ENCODE measurements at places on chromosomes 1 and 21.

DNA sequence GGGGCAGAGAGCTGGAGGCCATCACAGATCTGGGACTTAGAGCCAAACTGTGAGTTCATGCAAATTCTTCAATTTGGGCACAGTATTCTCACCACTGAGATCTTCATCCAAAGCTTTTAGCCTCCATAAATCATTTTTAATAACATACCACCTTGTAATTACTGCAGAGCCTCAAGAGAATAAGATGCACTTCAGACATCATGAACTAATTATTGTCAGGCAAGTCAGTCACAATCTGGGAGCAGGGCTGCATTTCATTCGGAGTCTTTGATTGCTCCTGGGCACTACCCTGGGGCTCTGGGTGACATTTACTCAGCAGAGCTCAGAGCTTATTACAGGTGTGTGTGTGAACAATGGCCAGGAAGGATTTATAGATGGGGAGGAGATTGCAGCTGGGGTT, 623.7 kb downstream of the PTPRU start:
- DNase-seq, result no peak

DNA sequence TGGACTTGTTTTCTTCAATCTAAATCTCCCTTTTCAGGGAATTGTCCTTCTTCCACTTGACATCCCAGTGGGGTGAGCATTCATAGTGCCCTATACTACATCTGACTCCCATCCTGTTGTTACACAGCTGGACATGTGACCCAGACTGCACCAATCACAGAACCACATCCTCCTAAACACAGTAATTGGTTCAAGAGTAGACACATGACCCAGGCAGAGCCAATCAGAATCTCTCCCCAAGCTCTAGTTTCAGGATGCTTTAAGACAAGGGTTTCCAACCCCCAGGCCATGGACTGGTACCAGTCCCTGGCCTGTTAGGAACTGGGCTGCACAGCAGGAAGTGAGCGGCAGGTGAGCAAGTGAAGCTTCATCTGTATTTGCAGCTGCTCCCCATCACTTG, 5.6 kb upstream of the DDOST start:
- no peak for DNase-seq

DNA sequence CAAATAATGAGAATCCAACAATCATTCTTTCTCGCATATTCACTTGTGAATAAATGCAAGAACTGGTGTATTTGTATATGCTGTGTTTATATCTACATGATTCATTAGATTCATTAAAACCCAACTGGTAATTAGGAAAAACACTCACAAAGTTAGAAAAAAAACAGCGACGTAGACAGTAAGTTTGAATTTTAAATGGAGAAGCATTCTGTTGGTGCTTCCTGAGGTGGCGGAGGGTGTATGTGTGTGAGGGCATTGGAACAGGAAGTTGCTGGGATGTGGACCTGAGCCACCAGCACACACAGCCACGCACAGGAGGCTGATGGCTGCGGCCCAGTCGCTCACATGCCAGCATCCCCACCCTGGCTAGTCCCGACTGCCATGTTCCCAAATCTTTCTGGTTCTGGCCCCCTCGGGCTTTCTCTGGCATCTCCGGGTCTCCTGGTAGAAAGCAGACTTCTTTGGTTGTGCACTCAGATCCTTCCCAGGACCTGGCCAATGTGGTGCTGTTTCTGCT, 121.6 kb upstream of the IRF2BP2 start:
- no peak for DNase-seq

- no peak for DNase-seq
These were observed 559 bp downstream of the RBBP4 start for GRCh38 chr1:32651461-32652073.

DNA sequence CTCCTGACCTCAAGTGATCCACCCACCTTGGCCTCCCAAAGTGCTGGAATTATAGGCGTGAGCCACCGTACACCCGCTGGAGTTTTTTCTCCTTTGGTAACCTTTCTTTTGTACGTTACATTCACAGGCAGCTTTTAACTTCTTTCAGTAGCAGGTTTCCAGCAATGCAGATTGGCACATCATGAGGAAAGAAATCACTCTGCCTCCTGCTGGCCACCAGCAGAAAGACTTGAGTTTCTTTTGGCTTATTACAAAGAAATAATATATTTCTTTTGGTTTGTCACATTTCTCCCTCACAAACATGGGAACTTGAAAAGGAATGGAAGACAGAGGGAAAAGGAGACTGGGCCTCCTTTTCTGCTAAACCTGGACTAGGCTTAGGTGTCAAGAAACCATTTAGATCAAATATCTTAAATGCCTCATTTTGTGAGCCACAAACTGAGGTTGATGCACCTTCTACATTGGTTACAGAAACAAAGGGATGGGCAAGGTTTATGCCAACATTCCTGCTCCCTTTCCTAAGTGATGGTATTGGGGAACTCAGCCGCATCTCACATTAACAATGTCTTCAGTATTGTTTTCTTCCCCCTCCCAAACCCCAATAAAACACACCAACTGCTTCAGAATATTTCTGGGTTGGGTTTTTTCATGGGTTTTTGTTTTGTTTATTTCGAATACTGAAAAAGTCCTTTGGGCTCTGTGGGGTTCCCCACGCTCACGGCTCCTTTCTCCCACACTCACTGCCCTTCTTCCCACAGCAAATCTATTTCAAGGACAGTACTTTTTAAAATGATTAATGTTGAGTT, 7.7 kb downstream of the ENSA start:
- no peak for DNase-seq

GRCh38 chr1:180787628-180788307, 124.9 kb upstream of the KIAA1614 start:
- DNase-seq, result no peak

GRCh38 chr1:37267111-37267835, 207.1 kb upstream of the ZC3H12A start:
- no peak for DNase-seq

- no peak for DNase-seq
These were observed 189.6 kb upstream of the PTGFR start for GRCh38 chr1:78301141-78301540.

GRCh38 chr1:5978452-5978851, 13.8 kb downstream of the NPHP4 start:
- no peak for DNase-seq

DNA sequence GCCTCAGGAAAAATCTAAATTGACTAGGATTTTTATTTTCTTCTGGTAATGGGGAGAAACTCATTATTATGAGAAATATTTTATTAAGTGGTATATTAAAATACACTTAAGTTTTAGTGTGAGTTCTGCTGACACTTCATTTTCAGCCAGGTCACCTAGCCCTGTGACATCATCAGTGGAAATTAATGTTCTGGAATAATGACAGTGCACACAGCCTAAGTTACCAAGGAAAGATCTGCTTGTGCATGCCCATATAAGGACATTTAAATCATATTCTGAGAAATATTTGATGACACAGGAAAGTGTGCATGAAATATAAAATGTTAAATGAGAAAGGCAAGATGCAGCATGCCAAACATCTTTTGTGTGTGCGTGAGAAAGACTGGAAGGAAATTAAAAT, 102.0 kb downstream of the KIF14 start:
- DNase-seq, result no peak

DNA sequence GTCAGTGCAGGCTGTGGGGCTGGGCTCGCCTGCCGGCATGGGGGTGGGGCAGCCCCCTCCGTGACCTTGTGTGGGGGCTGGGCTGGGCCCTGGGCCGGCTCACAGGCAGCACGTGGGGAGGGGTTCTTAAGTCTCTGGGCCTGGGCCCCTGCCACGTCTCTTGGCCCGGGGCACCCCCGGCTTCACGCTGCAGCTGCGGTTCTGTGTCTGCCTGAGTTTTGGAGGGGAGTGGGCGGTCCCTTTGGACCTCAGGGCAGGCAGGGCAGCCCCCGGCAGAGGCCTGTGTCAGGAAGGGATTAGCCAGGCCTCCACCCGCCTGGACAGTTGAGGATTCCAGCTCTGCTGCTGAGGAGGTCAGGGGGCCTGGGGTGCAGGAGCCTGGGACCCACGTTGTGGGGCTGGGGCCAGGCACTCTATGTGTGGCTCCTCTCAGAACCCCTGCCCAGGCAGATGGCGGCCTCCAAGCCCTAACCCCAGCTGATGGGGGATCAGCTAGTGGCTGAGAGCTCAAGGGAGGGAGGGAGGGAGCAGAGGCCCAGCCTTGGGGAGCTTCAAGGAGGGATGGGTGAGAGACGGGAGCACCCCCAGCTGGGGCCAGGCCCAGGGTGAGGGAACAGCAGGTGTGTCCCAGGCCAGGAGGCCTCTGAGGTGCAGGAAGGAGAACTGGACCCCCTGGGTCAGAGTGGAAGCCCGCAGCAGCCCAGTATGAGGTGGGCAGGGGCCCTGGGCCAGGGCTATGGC, 1.8 kb upstream of the PLCH2 start:
- DNase-seq, result no peak

DNA sequence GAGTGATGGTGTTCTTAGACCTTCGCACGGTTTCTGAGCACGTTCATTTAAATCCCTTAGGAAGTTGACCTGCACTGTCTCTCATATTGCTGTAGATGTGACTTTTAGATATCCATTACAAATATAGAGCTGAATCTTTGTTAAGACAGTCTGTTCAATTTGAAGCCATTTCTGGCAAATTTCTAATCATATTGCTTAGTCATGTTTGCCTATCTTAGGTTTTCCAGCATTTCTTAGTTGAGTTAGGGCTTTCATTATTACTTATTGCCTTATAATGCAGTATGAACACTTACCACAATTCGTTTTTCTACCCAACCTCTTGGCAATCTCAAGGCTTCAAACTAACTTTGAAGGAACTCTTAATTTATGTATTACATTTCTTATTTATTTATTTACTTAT, 78.5 kb upstream of the PGD start:
- DNase-seq, result no peak

DNA sequence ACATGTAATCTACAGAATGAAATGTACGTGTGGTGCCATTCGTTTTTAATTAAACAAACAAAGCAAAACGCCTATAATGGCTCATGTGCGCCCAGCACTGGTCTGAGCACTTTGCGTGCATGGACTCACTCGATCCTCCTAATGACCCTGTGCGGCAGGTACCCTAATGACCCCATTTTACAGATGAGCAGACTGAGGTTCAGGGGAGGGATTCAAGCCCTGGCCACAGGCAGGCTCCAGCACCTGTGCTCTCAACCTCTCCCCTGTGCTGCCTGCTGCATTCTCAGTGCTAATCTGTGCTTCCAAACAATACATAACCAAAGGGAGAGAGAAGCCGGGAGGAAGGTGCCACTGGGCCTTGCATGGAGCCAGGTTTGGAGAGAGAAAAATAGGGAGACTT, 124.2 kb upstream of the ZBTB40 start:
- DNase-seq, result no peak

DNA sequence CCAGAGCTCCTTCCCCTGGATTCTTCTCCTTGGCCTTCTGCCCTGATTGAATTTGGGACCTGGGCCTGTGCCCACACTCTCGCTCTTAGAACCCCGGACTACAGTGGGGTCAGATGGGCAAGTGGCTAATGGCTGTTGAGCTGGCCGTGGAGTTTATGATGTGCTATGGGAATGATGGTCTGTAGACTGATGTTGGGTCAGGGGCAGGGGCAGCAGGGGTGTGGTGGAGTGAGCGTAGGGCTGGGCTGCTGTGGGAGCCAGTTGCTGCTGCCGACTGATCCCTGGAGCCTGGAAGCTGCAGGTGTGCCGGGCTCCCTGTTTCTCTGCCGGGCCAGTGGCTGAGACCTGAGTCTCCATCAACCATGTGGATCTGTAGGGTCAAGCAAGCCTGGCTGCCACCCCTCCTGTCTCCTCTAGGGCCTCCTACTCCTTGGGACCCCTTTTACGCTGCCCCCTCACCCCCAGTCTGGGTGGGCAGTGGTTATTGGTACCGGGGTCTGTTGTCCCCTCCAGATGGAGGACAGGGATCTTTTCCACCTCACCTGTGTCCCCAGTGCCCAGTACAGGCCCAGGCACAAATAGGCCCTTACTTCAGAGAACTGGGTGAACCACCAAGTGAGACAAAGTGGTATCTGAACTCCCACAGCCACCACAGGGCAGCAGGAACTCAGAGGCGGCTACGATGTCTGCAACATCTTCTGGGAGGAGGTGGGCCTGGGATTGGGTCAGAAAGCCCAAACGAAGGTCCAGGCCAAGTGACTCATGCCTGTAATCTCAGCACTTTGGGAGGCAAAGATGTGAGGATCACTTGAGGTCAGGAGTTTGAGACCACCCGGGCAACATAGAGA, 5.1 kb downstream of the PODN start:
- DNase-seq, result no peak

- DNase-seq, result no peak
These were observed 8.4 kb upstream of the CDC14A start for GRCh38 chr1:100343897-100344296.

GRCh38 chr21:43015906-43016540, 41.7 kb downstream of the PKNOX1 start:
- DNase-seq, result no peak

DNA sequence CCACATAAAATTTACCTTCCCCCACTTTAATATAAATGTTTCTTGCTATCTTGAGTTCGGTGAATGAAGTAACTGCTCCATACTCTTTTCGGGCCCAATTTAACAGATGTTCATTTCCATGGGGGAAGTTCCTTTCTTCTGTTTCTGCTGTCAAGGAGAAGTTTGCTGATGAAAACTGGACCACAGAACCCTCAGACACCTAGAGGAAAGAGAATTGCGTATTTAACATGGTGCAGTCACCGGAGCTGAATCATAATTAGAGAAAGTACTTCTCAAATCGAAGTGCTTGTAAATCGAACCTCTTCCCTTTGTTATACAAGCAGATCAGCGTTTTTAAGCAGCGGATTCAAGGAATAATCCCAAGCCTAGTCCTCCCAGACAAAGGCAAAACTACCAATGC, 151.2 kb downstream of the TGFBR3 start:
- DNase-seq, result no peak

GRCh38 chr1:15764269-15764764, 5.7 kb downstream of the FBLIM1 start:
- DNase-seq, result no peak

- no peak for DNase-seq
These were observed 6.8 kb upstream of the C1orf210 start for GRCh38 chr1:43292216-43292615.

DNA sequence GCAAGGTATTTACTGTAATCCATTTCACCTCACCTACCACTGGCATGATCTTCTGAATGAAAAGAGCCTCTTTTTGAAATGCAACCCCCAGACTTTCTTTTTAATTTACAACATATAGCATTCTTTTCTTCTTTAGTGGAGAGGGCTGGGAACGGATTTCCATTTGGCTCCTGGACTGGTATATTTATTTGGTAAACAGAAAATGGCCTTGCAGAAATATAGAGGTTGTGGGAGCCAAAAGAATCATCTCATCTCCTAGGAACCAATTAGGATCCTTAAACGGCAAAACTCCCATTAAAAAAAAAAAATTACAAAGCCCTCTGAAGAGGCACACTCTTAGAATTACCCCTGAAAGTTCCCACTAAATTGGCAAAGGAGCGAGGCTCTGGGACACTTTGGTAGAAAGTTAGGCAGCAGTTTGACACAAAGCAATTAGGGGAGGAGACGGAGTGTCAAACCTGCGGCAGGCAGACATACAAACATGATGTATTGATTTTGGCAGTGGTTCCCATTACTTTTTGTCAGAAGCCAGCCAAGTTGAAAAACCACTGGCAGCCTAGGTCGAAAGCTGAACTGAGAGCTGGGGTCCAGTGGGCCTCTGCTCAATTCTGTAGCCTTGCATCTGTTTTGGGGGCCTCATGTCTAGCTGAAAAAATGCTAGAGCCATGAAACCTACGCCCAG, 135.1 kb upstream of the MAGI3 start:
- no peak for DNase-seq
